ENCODE measurements at places on chromosomes 16 and 17.

DNA sequence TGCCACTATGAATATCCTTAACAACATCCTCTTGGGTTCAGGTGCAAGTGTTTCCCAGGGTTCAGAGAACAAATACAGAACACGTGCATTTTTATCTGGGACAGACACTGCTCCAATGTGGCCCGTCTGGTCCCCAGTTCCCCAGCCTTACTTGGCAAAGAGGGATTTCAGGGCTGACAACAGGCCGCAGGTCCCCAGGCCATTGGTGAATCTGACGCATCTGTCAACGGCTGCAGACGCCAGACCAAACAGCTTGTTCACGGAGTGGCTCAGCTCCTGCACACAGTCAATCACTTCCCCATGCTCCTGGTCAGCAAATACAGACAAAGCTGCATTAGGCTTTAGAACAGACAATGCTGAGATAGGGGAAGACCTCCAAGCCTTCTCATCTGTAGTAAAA is 36.2 kb downstream of the COG7 start:
- no peak for DNase-seq

GRCh38 chr17:63430223-63430622 is 15.9 kb downstream of the CYB561 start:
- no peak for DNase-seq

- no peak for DNase-seq
Measured at GRCh38 chr17:15453246-15453645, 14.2 kb downstream of the CDRT4 start.

GRCh38 chr17:48030531-48030930 is 7.1 kb downstream of the COPZ2 start:
- DNase-seq, result no peak

GRCh38 chr17:58913971-58914769 is 158.5 kb downstream of the PPM1E start:
- no peak for DNase-seq

DNA sequence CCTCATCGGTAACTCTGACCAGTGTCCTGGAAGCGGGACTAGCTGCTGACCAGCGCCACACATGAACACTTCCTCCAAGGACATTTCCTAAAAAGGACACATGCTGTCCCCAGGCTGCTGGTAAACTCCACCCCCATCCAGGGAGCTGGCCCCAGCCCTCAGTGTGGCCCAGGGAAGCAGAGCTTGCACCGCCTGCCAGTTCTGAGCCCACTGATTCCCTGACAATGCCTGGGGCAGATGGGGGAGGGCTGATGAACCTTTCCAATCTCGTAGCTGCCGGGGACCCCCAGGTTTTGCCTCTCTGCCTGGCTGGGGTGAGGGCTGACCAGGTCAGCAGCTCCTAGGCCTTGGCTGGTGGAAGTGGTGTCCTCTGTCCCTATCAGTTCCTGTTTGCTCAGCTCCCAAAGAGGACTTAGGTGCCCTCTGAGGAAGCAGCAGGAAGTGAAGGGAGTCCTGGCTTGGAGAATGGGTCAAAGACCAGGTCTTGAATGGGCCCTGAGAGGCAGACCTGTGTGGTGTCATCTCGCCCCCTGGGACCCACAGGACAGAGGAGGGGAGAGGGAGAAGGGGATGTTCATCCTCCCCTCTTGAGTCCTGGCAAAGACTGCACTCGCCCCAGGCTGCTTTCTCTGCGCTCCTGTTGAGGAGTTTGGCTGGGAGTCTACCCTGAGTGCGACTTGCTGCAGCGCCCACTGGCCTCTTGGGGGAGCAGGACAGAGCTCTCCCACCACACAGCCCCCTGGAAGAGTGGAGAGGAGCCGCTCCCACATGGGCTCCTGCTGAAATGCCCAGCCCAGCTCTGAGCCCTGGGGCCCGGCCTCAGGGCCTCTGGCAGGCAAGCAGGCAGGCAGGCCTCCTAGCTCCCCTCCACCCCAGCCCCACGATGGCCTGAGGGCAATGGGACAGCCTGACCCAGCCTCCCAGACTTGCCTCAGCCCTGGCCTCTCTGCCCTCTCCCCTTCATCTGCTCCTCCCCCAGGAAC is 16.8 kb downstream of the PDK2 start:
- no peak for DNase-seq

DNA sequence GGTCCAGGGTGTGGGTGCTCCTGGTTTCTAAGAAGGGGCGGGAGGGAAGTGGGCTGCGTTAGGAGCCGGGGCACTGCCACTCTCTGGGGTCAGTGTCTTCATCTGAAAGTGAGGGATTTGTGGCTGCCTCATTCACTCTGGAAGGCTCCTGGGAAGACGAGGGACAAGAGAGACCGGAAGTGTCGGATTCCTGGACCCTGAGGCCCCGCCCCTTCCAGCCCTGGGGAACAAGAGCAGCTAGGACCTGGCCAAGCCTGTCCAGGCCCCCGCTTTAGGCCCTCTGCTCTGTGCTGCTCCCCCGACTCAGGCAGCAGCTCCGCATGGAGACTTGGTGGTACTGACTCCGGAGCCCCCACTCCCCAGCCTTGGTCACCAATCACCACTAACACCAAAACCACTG is 6.5 kb downstream of the LGALS3BP start:
- DNase-seq, result no peak
